ENCODE measurements at places on chromosomes 4 and X.

GRCh38 chrX:20393944-20394343 is 127.2 kb upstream of the RPS6KA3 start:
- DNase-seq: no peak

GRCh38 chr4:133866328-133866699 is 335.3 kb downstream of the PABPC4L start:
- no peak for DNase-seq

GRCh38 chrX:96619588-96619987 is 65.1 kb upstream of the DIAPH2 start:
- DNase-seq: no peak

DNA sequence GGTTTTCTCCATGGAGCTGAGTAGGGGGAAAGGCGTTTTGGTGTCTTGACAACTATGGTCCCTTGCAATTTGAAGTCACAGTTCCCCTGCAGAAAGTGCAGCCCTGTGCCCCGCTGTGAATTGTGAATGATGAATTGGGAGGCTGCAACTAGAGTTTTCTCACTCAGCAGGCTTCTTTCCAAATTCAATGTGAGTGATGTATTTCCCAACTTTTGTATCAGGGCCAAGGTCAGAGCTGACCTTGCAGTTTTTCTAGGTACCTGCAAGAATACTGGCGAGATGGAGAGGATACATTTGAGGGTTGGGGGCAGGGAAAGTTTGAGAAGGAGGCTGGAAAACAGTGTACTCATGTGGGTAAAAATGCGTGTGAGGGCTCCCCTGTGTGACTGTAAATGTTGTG is 11.7 kb downstream of the PHEX start:
- no peak for DNase-seq

GRCh38 chr4:139763205-139763604 is 97.6 kb downstream of the MGST2 start:
- DNase-seq: no peak

GRCh38 chr4:71004281-71004851 is 10.9 kb downstream of the DCK start:
- DNase-seq: no peak

GRCh38 chr4:185566972-185567371 is 31.7 kb upstream of the PDLIM3 start:
- no peak for DNase-seq

DNA sequence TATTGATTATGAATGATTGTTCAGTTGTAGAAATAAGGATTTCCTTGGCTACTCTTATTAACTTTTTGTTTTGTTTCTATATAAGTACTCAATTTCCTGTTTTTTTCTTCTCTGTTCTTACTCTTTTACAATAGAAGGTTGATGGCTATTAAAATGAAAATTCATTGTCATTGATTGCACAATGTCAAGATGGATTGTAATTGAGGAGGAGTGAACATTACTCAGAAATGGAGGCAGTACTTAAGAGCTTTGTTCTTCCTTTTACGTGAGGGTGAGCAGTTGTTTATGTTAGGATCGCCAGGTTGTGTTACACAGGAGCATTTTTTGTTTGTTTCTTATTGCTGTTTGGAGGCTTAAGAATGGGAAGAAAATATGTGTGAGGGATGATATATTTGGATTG is 2062.4 kb downstream of the ARAP2 start:
- no peak for DNase-seq

GRCh38 chrX:93259029-93259428 is 414.3 kb downstream of the NAP1L3 start:
- no peak for DNase-seq

GRCh38 chrX:24148535-24149350 is 786 bp upstream of the ZFX start:
- DNase-seq: no peak

DNA sequence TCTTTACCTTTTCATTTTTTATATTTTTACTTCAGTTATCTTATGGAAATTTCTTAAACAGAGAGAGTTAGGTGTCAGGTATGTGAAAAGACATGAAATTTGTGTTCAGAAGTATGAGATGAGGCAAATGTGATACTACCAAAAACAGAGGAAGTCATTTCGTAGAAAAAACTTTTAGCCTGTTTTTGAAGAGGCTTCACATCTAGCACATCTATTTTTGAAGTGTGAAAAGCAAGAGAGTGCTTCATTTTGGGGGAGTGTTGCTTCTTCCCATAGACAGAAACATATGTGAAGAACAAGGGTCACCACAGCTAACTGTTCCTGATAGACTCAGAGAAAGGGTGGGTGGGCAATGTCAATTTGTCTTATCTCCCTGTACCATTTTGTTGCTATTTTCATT is 125.3 kb downstream of the TET2 start:
- DNase-seq: no peak

- DNase-seq: no peak
Observed at GRCh38 chr4:107619066-107619465, 101.0 kb downstream of the PAPSS1 start.

DNA sequence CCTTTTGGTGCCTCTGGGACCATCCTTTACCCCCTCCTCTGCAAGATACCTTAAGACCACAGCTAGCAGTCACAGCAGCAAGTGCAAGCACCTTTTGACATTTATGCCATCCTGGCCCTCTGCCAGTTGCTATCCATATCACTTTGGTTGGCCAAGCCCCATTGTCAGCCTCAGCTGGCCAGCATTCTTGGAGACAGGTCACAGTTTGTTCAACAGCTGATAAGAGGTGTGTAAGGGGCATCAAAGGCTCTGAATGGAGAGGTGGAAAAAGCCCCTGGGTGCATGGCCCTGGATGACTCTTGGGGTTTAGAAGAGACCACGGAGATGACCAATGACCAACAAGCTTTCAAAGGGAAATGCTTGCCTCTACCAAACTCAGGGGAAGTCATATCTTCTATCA is 133.6 kb upstream of the MAMLD1 start:
- DNase-seq: no peak

- DNase-seq: no peak
Observed at GRCh38 chr4:108488865-108489264, 131.5 kb upstream of the RPL34 start.

GRCh38 chr4:41423117-41423516 is 114.8 kb upstream of the LIMCH1 start:
- DNase-seq: no peak
